Motor neuron (in vitro differentiated cells): ENCODE measurements at places on chromosomes 4 and X. TPM values are rescaled to one million over a fixed set of nuclear protein-coding genes. Genes with fewer than 3 reads are reported as not detected.

Gene H2BW2
- not detected in 2 replicates for total RNA-seq

Gene HSFX1
- total RNA-seq: 0.71 and 2.4 TPM in 2 replicates

Gene ETDA
- total RNA-seq: not detected in 2 replicates

Gene SPINK2
- total RNA-seq: not detected in 2 replicates

Gene OCRL
- 16.3 and 17.9 TPM in 2 replicates for total RNA-seq

Gene OPN1MW
- not detected in 2 replicates for total RNA-seq

Gene NDST4
- 8.7 and 8.9 TPM in 2 replicates for total RNA-seq

Gene GAGE13
- not detected in 2 replicates for total RNA-seq

Gene SLC2A9
- total RNA-seq: 0.71 and 0.96 TPM in 2 replicates

Gene SPCS3
- total RNA-seq: 83.5 and 83.6 TPM in 2 replicates

Gene ATOH1
- total RNA-seq: 0.31 TPM in 1 of 2 replicates, not detected in the other

Gene CENPVL2
- 0.98 and 1.0 TPM in 2 replicates for total RNA-seq

Gene UGDH
- 52.7 and 63.6 TPM in 2 replicates for total RNA-seq
